GM10248 (cell line): ENCODE measurements at places on chromosomes 12 and 14.

GRCh38 chr12:96185914-96186313, 8.3 kb upstream of the ELK3 start:
- no peak for DNase-seq

DNA sequence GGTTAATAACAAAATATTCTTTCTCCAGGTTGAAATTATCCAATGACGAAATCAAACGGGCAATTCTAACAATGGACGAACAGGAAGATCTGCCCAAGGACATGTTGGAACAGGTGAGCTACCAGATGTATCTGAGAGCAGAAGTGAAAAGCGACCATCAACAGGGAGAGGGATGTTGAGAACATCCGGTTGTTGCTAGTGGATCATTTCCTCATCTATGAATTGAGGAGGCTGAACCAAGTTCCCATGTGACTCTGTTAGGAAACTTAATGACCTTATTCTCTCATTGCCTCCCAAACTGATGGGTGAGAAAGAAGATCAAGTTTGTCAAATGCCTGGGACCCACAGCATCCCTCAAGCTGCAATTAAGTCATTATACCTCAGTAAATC, 117.7 kb downstream of the GPR135 start:
- DNase-seq = no peak

DNA sequence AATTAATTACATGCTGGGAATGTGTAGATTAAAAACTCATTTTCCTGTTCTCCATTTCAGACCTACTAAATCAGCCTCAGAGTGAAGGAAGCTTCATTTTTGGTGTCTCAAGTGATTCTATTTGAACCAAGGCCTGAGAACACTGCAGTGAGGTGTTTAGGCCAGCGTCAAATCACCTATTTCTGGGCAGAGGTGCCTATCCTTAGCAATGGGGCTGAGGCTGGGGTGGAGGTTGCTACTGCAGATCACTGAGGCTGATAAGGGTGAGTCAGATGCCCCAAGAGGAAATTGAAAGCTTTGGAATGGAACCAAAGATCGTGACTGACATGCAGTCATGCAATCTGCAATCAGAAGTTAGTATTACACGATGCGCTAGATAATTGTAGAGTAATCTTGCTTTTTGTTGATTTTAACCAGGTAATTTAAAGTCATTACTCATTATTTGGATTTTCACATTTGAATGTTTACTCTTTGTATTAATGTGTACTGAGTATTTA, 4.4 kb downstream of the TXNRD1 start:
- DNase-seq = no peak

DNA sequence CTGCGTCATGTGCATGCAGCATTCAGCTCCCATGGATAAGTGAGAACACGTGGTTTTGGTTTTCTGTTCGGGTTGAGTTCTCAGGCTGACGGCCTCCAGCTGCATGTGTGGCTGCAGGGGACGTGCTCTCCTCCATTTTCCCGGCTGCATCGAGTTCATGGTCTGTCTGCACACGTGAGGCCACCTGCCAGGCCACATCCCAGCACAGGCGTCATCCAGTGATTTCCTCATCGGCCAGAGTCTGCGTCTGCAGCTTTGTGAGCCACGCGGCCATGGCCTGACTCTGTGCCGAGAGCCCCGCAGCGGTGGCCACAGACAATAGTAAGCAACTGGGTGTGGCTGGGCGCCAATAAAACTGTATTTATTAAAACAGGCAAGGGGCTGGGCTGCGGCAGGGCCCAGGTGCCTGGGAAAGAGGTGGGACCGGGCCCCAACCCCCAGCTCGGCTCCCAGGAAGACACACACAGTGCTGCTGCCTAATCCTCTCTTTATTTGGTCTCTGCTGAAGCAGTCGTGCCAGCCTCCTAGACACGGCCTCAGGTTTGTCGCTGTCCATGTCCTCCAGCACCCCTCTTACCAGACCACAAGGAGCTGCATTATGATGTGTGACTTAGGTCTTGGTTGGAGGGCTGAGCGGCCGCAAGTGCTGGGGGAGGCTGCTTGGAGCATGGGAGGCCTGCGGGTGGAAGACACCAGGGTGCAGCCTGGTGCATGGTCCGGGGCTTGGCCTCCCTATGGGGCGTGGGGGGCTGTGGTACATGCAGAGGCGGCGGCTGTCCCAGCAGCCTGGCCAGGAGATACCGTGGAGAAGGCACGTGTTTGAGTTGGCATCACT, 52.0 kb downstream of the NOC4L start:
- DNase-seq = no peak

- DNase-seq = no peak
These were observed 301.7 kb downstream of the KCNH5 start for GRCh38 chr14:62743560-62743959.
